ENCODE measurements at places on chromosomes 3 and 15.

GRCh38 chr3:170768334-170768801, 101.6 kb downstream of the RPL22L1 start:
- DNase-seq = peak; percentile 90

- no peak for DNase-seq
Measured at GRCh38 chr15:80183886-80184285, 31.1 kb downstream of the FAH start.

GRCh38 chr3:42157540-42158538, 66.7 kb downstream of the TRAK1 start:
- DNase-seq = no peak

GRCh38 chr3:52931889-52932288, 34.5 kb upstream of the STIMATE start:
- DNase-seq = no peak

DNA sequence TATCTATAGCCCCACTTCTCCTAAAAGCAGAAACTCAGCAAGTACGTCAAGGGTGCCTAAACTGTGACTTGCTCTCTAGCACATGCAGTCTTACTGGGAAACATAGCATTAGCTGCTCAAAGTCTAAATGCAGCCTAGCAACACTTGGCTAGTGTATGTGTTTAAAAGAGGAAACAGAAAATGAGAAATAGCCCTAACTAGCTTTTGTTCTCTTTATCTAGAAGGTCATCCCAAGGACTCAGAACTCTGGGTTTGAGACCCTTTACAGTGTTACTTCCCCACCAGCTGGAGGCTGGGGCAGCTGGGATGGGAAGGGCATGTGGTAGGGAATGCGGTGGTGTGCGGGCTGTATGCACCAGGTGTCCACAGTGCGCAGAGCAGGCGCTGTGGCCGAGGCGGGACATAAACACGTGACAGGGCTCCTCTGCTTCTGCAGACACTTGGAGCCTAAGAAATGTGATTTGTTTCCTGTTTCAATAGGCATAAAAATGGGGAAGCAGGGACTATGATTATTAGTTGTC, 13.3 kb downstream of the ETV5 start:
- DNase-seq = no peak

- no peak for DNase-seq
Measured at GRCh38 chr3:33732394-33732793, 14.3 kb upstream of the CLASP2 start.

DNA sequence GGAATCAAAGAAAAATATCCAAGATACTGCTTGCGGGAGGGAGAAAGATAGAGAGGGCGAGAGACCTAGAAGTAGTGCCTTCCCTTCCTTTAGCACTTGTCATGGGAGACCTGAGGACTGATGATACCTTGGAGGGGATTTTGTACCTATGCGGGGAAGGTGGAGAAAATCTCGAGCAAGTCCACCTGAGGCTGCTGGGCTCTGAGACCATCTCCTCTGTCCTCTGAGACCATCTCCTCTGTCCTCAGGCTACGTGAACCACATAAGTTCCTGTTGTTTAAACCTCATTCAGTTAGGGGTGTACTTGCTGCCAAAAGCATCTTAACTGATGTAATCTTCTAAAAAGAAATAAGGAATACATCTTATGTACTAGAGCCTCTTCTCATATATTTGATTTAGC, 164.9 kb downstream of the NR2F2 start:
- DNase-seq = no peak

- no peak for DNase-seq
Measured at GRCh38 chr3:153783741-153784480, 337.3 kb upstream of the ARHGEF26 start.

DNA sequence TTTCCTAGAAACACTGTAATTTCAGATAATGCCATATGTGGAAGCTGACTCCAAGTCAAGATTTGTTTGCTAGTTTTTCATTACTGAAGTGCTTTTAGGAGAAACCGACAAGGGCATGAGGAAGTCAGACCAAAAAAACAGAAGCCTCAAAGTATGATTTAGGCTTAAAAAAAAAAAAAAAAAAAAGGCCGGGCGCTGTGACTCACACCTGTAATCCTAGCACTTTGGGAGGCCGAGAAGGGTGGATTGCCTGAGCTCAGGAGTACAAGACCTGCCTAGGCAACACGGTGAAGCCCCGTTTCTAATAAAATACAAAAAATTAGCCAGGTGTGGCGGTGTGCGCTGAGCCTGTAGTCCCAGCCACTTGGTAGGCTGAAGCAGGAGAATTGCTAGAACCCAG, 11.6 kb downstream of the RPL15 start:
- DNase-seq = no peak

GRCh38 chr15:69375151-69375790, 38.9 kb upstream of the KIF23 start:
- no peak for DNase-seq

DNA sequence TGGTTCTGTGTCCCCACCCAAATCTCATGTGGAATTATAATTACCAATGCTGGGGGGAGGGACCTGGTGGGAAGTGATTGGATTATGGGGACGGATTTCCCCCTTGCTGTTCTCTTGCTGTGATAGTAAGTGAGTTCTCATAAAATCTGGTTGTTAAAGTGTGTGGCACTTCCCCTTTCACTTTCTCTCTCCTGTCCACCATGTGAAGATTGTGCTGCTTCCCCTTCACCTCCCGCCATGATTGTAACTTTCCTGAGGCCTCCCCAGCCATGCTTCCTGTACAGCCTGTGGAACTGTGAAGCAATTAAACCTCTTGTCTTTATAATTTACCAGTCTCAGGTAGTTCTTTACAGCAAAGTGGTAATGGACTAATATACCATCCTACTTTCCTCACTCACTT, 289.6 kb downstream of the EFHB start:
- no peak for DNase-seq

- DNase-seq = no peak
Measured at GRCh38 chr3:66083784-66084213, 45.1 kb upstream of the MAGI1 start.

DNA sequence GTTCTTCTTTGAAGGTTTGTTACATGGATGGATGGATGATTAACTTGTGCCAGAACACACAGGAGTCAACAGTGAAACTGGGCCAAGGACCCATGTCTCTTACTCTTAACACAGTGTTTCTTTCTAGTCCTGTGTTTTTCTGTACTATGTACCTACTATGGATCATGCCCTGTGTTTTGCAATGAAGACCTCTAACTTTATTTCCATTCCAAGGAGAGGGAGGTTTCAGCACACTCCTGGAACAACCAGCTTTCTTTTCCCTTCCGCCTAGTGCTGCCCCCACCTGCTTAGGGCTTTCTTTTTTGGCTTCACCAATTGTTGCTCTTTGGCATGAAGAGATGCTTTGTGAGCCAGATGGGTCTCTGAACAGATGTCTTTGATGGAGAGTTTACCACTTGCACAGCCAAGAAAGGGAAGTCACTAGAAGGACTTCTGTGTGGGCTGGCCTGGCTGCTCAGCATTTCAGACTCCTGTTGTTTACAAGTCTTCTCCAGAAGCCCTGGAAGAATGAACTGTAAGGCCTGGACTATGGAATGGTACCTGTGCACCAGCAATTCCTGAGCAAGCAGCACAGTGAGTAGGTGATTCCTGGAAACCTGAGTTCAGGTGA, 44.5 kb downstream of the SNAPC5 start:
- DNase-seq = no peak

DNA sequence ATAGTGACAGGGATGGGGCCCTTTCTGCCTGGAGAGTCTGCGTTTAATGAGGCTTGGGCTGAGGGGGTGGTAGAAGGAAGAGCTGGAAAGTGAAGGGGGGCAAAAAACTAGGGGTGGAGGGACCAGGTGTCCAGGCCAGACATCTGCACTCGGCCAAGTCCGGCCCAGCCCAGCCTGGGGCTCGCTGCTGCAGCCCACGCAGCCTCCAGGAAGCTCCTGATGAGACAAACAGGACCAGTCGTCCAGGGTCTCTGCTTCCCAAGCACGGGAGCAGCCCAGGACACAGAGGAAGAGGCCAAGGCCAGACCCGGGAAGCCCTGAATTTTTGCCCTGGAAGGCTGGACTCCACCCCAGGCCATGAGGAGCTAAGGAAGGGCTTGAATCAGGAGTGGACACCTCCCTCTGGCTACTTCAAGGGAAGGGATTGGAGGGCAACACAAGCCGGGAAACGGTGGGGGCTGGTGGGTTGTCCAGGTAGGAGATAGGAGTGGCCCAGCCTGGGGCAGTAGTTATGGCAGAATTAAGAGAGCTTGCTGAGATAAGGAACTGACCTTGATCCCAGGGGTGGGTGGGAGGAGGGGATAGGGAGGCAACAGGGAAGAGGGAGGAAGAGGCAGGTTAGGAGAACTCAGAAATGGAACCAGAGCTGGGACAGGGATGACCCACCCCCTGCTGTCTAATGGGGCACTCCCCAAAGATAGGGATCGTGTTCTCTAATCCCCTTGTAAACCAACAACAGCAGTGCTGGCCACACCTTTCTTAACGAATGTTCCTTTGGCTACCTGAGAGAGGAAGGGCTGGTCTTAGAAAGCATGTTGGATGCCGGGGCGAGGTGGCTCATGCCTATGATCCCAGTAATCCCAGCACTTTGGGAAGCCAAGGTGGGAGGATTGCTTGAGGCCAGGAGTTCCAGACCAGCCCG, 89.5 kb downstream of the ANP32A start:
- DNase-seq = no peak

DNA sequence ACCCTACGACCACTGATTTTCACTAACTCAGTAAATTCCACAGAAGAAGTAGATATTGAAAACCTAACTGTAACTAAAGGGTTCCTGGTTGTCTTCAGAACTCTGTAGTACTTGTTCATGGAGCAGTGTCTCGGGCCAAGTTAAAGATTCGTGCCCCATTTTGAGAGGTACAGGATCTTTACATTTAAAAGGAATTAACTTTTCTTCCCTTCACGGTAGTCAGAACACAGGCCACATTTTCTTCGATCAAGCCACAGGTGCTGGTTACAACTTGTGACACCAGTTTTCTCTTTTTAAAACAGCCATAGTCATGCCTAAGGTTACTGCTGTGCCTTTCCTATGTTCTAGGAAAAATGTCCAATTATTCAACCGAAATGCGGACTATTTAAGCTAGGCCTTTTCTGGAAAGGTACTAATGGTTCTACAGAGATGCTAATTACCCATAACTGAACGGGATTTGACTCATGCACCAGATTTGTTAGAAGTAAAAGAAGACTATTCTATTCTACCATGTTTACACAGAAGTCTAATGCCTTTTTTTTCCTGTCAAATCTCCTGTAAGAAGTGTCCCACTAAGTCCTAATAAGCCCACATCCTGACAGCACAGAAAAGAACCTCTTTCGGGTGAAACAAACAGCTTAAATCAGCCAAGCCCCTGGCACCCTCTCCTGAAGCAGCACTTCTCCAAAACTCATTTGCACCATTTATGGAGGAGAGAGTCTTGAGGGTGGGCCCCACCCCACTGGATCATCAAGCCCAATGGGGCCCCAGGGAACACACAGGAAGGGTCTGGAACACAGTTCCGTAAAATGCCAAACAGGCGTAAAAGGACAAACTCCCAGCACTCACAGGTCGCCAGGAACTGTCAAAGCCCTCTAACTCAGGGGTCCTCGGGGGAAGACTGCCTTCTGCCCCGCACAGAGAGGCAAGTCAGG, 1.9 kb downstream of the LRIG1 start:
- no peak for DNase-seq

- no peak for DNase-seq
Measured at GRCh38 chr15:71451130-71451529, 335.9 kb downstream of the THSD4 start.

DNA sequence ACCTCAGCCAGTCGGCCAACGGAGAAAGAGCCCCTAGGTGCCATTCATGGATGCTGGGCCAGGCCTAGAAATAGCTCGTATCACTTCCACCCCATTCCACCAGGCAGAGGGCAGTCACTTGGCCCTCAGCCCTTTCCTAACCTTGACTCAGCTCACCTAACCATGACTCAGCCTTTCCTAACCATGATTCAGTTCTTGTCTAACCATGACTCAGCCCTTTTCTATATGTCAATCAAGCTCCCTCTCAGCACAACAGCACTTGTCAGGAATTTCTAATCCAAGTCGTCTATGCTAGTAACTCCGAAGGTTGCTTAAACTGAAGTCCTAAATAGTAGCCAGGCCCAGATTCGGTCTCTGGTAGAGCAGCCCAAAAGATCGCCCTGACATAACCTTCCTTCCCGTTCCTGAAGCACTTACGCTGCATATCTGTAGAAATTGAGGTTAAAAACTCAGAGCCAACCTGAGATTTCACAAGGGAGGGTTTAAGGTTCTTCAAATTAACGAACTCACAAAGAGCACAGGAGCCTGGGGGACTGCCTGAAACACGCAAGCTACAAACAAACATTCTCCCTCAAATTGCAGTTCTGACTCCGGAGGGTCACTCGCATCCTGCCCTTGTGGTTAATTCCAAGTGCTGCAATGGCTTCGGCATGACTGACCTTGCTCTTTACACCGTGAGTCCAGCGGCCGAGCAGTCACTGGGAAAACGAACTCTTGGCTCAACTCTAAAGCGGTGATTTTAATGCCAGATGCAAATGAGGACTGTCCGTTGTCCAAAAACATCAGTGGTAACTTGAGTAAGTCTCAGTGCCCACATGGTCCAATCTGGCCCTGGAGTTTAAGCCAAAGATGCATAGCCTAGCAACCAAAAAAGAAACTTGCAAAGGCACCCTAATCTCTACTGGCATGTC, 99.9 kb downstream of the ADAMTS17 start:
- peak; percentile 40 for DNase-seq

GRCh38 chr15:64163659-64164362, 989 bp upstream of the PPIB start:
- DNase-seq = no peak

DNA sequence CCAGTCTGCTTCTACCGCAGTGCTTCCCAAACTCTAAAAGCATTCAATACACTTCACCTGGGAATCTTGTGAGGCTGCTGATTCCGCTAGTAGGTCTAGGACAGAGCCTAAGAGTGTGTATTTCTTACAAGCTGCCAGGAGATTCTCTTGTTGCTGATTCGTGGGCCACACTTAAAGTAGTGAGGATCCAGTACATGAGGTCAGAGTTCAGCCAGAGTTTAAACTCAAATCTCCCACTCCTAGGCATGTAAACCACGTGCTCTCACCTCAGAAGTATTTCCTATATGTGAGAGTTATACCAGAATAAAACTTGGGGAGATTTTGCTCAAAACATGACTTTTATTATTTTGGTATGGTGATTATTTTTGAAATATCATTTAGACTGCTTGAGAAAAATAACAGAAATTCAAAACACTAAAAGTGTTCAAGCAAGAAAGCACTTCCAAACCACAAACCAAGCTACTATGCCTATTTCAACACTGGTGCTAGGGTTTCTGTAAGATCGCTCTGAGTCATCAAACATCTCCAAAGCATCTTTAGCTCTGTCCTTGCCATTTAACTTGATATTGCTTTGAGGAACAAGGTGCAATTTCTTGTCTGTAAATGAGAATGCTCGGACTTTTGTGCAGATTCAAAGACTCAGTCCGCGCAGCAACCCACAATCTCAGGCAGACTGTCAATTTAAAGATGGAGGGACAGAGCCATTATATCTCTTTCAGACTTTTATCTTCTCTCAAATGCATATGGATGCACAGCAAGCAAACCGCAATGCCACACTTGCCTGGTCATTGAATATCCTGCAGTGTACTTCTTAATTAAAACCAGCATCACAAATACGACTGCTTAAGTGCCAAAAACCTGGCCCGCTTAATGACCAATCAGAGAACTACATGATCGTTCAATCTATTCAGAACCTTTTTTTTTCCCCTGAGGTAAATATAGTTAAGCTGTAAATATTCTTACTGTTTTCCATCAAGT, 59.8 kb downstream of the AGTR1 start:
- DNase-seq = peak; percentile 89
